CD4-positive, alpha-beta memory T cell (primary cell): ENCODE measurements at places on chromosomes 1 and 21.

DNA sequence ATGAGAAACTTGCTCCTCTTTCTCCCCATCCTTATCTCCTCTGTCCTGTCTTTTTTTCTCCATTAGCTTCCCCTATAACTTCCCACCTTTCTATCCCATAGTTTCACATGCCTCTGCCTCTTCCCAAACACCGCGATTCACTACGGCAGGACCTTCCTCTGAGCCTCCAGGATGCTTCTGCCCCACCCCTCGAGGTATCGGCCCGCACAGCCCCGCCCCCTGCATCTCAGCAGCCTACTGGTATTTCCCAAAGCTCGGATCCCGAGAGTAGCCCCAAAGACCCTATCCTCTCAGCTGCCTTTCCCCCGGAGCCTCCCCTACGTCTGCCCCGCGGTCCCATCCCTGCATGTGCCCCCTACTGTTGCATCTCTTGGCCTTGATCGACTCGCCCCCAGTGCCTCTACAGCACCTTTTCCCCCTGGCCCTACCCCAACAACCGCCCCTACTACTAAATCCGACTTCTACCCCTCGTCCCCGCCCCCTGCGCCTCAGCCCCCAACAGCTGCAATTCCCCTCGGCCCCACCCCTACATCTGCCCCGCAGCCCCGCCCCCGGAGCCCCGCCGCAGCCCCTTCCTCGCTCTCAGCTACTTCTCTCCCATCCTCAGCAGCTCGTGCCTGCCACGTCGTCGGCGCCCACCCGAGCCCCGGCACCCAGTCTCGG lies 512 bp downstream of the PIAS3 start:
- DNase-seq, result peak; percentile 29

DNA sequence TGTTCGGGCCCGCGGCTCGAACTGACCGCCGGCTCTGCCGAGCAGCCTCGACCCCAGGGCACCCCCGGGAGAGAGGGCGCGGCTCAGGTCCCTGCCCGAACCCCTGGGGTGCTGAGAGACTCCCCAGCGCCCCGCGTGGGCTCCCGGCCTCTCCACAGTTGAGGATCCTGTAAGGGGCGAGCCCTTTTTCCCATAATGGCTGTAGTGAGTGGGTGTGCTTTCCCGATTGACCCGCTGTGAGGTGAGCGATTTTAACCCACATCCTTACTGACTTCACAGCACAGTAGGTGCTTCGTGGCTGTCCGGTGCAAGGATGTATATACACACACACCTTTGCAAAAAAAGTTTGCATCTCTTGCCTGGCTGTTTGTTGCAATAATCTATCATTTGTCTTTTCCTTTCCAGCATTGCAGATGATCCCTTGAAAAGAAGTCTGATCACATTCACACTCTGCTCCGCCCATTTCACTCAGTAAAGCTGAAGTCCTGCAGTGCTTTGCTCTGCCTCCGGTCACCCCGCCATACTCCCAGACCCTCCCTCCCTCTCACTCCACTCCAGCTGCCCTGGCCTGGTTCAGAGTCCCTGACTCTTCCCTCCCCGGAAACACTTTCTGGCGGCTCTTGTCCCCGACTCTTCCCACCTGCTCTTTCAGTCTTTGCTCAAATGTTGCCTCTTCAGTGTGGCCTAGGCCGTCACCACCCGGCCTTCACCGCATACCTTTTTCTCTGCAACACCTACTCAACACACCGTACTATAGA lies 955 bp upstream of the UBE2G2 start:
- DNase-seq, result no peak

DNA sequence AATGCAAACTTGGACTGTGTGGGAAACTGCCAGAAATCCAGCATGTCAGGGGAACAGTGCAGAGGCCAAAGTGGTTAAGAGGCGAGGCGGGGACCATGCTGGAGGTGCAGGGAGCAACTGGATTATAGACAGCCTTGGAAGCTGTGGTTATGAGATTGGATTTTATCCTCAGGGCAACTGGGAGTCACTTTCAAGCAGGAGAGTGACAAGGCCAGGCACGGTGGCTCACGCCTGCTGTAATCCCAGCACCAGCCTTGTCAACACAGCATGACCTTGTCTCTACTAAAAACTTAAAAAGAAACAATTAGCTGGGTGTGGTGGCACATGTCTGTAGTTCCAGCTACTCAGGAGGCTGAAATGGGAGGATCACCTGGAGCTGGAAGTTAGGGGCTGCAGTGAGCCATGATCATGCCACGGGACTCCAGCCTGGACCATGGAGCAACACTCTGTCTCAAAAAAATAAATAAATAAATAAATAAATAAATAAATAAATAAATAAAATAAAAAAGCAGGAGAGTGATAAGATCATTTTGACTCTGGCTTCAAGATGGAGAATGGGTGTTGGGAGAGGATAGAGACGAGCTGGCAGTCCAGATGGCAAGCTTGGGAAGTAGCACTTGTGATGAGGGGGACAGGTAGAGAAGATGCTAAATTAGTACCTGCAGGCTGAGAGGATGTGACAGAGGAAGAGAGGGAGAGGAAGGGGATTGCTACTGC lies 3.5 kb downstream of the HAPLN2 start:
- no peak for DNase-seq

- DNase-seq, result no peak
These were observed 717 bp downstream of the UBIAD1 start for GRCh38 chr1:11273595-11274234.

DNA sequence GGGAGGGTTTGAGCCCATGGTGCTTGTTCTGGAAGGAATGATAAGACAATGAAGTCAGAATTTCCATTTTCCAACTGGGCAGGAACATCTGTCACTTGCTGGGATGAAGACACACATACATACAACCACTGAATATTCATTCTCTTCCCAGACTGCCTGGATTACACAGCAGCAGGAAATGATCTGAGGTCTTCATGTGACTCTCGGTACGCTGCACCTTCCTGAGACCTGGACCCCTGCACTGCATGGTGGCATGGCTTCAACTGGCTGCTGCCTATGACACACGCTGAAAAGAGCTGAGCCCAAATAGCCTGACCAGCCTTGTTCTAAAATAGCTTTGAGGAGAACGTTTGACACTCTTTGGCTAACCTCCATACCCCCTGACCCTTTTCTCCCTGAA lies 150.6 kb downstream of the GABPA start:
- no peak for DNase-seq

- DNase-seq, result peak; percentile 8
These were observed 108.9 kb downstream of the LBR start for GRCh38 chr1:225318706-225319575.

- no peak for DNase-seq
These were observed 60.8 kb downstream of the EYA3 start for GRCh38 chr1:28027660-28028059.

DNA sequence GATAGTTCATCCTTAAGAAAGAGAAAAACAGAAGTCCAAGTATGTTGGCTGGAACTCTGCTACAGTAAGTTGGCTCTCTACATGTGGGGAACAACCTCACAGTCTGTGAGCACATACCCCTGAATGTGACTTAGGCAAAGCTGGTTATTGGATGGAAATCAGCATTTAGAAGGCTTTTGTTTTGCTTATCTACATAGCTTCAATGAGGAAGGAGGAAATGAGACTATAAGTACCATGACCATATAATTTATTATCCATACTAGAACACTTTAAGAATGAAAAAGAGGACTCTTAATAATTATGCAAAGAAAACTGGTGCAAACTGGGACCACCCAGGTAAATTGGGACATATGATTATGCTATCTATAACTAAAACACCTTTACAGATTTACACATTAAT lies 31.7 kb upstream of the CD55 start:
- DNase-seq, result no peak

DNA sequence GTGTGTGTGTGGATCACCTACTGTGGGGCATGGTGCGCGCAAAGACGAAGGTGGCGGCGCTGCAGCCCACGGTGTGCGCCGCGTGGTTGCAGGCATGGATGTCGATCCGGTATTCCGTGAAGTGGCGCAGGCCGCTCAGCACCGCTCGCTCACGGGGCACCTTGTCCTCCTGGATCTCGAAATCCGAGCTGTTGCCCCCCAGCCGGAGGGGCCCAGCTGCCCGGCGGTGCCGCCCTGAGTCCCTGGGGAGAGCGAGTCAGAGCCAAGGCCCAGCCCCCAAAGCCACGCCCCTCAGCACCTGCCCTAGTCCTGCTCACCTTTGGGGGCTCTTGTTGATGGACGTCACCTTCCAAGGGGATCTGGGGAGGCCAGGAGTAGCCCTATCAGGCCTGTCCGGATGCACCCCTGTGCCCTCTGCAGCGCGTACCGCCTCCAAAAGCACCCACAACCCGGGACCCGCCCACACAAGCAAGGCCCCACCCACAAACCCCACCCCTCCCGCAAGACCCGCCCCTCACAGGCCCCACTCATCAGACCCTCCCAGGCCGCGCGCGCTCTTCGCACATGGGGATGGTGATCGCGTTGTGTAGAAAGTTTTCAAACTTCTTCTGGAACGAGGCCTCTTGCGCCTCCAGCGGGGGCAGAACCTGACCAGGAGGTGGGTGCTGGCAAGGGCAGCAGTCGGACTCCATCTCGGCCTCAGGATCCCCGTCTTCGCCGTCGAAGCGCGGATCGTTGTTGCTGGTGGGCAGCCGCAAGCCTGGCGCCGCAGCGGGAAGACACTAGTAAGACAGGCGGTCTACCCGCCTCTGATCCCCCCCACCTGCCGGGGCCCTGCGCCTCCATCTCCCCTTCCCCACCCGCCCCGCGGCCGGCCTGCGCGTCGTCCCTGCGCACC lies 13.6 kb downstream of the INSRR start:
- peak; percentile 19 for DNase-seq

GRCh38 chr21:39388811-39389155 lies 39.9 kb upstream of the HMGN1 start:
- DNase-seq, result no peak

DNA sequence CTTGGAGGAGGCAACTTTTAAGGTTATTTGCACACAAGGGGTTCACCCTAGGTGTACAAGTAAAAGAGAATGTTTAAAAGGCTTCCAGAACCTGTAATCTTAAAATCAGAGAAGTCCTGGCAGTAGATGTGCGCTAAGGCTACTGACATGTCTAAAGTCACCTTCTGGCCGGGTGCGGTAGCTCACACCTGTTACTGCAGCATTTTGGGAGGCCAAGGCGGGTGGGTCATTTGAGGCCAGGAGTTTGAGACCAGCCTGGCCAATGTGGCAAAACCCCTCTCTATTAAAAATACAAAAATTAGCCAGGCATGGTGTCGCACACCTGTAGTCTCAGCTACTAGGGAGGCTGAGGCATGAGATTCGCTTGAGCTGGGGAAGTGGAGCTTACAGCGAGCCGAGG lies 20.3 kb upstream of the DEGS1 start:
- no peak for DNase-seq

- no peak for DNase-seq
These were observed 74.9 kb downstream of the MIS18A start for GRCh38 chr21:32203877-32204480.

DNA sequence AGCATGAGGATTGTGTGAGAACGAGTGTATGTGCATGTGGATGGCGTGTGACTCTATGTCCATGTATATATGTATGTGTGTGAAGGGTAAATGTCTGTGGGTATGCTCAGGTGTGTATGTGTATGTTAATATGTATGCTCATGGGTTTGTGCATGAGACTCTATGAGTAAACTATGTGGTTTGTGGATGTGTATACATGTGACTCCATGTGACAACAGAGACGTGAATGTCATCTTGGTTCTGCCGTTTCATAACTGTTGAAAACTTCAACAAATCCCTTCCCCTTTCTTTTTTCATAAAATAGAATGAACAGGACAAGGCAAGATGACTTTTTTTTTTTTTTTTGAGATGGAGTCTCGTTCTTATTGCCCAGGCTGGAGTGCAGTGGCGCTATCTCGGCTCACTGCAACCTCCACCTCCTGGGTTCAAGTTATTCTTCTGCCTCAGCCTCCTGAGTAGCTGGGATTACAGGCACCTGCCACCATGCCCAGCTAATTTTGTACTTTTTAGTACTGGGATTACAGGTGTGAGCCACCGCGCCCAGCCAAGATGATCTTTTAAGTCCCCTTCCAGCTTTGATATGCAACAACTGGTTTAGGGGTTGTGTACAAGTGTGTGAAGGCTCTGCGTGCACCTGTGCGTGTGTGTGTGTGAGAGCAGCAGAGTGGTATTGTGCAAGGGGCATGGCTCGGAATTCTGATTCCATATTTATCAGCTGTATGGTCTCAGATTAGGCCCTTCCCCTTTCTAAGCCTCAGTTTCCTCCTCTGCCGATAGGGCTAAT lies 106.3 kb downstream of the EBNA1BP2 start:
- DNase-seq, result no peak

- DNase-seq, result no peak
These were observed 36.6 kb upstream of the ACTA1 start for GRCh38 chr1:229470406-229471043.

- no peak for DNase-seq
These were observed 31.5 kb downstream of the WNT2B start for GRCh38 chr1:112540226-112540794.

DNA sequence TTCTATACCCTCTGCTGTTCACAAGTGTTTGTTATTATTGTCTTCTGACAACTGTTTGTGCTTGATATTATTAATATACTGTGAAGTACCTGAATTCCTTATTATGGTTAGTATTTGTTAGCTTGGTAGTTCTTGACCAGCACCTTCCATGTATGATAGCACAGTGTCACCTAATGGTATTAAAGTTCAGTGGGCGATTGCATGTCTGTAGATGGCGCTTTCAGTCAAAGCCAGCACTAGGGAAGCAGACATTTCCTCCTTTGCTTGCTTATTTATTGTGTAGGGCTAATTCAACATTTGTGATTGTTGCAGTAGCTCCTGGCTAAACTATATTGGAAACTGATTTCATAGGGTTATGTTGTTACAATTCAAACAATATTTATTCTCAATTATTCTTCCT lies 218.0 kb downstream of the ZP4 start:
- no peak for DNase-seq

DNA sequence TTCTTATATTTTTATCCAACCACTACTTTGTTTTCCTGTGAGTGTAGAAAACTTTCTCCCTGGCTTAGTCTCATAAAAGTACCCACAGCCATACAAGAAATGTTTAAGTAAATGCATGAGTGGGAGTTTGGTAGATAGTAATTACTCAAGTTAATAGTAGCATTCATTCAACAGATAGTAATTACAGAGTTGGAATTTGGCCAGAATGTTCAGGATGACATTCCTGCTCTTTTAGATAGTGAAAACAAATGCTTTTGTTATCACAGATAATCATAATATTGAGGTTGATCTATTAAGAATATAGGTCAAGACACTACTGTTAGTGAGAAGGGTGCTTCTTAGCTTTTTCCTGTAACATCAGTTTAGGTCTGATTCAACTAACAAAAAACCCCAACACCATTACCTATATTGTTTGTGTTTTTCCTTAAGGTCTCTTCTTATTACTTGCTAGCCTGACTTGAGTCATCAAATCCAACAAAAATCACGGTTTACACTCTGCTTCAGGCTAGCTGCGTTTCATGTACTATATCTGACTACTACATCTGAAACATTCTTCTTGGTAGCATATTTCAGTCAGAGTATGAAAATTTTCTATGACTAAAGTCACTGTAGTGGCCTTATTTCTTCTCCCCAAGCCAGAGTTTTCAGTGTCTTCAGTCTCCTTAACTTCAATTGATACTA lies 163.7 kb downstream of the HS2ST1 start:
- DNase-seq, result no peak

GRCh38 chr21:42527489-42528158 lies 14.0 kb downstream of the SLC37A1 start:
- peak; percentile 81 for DNase-seq
